ENCODE measurements at places on chromosomes 16 and 17.

DNA sequence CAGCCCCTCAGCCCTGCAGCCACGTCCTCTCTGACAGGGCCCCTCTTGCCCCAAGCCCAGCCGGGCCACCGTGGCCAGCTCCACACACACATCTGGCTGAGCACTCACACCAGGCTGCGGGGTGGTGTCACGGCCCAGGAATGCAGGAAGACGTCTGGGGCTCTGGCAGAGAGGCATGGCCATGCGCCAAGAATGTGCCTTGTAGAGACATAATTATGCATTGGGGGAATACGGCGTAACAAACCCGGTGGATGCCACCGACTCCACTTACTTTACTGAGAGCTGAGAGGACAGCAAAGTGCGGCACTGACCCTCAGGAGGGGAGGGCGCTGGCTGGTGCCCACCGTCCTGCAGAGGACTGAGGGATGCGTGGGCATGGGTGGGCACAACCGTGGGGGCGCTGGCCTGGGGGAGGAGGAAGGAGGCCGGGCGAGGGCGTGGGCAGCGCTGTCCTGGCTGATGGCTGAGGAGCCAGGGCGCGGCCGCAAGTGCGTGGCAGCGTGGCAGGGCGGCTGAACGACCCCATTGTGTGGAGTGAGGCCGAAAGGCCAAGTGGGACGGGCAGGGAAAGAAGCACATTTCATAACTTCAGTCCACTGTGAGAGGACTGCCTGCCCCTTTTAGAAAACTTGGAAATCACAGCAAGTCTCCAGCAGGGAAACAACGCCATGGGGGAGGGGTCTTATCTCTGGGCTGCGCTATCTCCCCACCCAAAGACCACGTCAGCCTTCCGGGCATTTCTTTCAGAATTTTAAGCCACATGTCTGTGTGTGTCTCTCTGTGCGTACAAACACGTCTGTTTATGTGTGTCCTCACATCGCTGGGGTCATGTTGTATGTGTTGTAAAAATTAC, 30.6 kb downstream of the METRNL start:
- DNase-seq, result no peak

DNA sequence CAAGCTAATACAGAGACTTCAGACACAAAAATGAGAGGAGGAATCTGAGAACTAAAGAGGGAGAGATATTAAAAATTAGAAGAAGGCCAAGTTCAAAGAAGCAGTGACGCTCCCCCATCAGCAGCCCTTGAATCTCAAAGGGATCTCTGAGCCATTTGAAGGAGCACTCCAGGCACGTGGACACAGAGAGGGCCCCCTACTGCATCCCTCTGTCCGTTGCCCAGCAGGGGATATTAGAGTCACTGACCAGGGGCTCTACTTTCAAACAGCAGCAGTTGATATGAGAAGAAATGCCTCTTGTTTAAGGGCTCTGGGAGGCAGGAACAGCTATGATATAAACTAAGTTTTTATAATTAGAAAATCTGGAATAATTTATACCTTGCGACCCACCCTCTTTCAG, 479.0 kb upstream of the SALL1 start:
- DNase-seq, result no peak

DNA sequence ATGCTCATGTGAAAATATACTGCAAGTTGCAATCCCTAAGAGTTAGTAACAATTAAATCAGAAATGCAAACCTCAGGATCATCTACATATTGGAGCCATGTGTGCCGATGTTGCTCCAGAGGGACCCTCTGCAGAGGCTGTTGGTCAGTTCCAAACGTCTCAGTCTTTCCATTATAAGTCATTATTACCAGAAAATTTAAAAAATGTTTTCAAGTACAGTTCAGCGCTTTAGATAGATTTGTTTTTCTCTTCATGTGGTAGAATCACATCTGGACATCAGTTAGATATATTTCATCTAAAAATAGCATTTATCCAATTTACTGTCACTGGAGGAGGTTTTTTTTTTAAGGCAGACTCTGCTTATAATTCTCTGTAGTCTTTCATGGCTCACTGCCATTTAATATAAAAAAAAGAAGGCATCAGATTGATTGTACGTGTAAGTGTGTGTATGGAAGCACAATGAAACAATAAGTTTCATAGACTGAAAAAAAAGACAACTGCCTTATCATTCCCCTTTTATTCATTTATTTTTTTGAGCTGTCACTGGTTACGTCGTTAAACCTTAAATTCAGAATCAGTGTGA, 46.1 kb upstream of the MARCHF10 start:
- no peak for DNase-seq

- DNase-seq, result no peak
Measured at GRCh38 chr17:13777003-13777402, 175.3 kb upstream of the HS3ST3A1 start.

DNA sequence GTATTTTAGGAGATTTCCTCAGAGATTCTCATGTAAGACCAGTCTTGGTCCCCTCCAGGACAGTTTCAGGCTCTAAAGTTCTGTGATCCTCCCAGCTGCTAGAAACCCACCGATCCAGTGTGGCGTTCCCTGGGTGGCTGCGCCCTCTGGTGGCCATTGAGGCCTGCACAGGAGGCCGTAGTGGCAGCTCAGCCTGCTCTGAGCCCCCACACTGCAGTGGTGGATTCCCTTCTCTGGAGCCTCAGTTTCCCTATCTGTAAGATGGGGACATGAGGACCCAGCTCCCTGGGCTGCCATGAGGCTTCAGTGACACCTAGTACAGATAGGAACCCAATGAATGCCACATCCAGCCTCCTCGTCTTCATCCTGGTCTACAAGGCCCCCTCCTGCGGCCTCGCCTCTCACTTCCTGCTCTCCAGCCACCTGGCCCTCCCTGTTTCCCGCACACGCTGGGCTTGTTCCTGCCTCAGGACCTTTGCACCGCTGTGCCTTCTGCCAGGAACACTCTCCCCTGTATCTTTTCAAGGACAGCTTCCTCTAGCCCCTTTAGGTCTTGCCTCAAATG, 16.5 kb downstream of the CCDC102A start:
- peak; percentile 89 for DNase-seq

DNA sequence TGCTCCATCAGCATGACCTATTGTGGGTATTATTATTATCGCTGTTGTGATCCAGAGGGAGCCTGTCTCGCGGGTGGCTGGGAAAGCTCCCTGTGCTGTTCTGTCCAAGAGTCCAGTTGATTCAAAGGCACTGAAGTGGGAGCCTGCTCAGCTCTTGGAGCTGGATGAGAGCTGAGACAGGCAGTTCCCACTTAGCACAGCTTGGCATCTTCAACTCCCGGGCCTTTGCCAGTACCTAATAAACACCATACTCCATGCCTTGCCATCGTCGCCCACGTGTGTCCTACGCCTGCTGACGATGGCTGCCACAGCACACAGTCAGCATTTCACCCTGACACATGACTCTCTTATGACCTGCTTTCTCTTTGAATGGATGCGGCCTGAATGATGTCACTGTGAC, 32.6 kb downstream of the RTN4RL1 start:
- DNase-seq, result no peak

- DNase-seq, result no peak
Measured at GRCh38 chr16:68406458-68407152, 41.7 kb downstream of the SMPD3 start.

DNA sequence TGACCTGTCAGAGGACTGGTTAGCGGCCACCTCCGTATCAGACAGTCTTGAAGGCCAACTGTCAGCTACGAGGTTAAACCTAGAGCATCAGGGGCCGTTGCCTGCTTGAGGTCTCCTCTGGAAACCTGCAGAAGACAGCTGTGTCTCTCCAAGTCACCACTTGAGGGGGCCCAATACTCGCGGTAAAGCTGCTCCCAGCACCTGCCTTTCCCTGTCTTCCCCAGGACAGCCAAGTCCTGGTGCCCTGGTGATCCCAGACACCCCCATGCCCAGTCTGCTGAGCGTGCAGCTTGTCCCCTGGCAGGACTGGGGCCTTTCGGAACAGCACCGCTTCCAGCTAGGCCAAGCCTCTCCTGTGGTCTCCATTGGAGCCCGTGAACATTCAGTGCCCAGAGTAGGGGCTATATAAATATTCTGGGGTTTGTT, 80.1 kb downstream of the DNAH17 start:
- DNase-seq, result peak; percentile 85

GRCh38 chr17:17156107-17156506, 50.0 kb downstream of the PLD6 start:
- DNase-seq, result no peak

- no peak for DNase-seq
Measured at GRCh38 chr17:74297941-74298340, 23.9 kb downstream of the DNAI2 start.

DNA sequence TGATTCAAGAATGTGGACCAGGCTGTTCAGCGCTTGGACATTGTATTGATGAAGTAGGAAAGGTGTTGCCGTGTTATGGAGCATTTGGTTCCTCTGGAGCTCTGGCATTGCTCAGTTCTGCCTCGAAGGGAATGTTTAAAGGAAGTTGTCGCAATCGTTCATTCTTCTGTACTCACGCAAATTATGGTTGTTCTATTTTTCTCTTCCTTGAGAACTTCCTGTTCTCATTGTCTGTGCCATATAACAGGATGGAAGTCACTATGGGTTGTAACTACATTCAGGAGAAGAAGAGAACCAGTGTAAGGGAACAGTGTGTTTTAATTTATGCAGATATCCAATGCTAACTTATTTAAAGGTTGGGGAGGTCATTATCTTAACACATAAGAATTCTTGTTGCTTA, 13.0 kb downstream of the PCTP start:
- no peak for DNase-seq

- DNase-seq, result no peak
Measured at GRCh38 chr17:51487947-51488346, 227.6 kb downstream of the UTP18 start.

GRCh38 chr17:19304209-19304608, 58.3 kb downstream of the B9D1 start:
- DNase-seq, result no peak

- DNase-seq, result no peak
Measured at GRCh38 chr16:997440-998051, 16.0 kb downstream of the SOX8 start.
